ENCODE measurements at places on chromosomes 2 and 18. TPM values are rescaled to one million over a fixed set of nuclear protein-coding genes. Genes with fewer than 3 reads are reported as not detected.

The GALNT1 gene
- total RNA-seq = 28.3 TPM

The AMER3 gene
- total RNA-seq = not detected

The MAB21L4 gene
- not detected for total RNA-seq

The CRYGB gene
- total RNA-seq = not detected

The TBR1 gene
- not detected for total RNA-seq

The AGXT gene
- not detected for total RNA-seq

The DTNA gene
- not detected for total RNA-seq

The KCNJ13 gene
- total RNA-seq = not detected

DNA sequence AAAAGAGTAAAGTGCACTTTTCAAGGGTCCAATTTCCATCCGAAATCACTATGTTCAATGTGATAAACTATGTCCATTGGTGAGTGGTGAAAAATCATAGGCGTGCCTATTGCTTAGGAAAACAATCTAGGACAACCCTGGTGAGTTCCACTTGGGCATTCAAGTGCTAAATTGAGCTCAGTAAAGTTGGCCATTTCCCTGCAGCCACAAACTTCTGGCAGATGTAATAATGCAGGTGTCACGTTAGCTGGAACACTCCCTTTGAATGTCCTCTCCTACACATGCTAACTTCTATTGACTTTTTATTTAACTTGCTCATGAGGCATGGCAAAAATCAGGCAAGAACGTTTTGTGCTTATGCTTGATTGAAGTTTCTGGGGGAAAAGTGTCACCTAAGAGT lies 67.1 kb downstream of the CPS1 start:
- no peaks in the 10 kb centered on the region for H3K4me1 ChIP-seq

- H3K4me3 ChIP-seq = no peak overlapping the region
- no peak for DNase-seq
- no peaks in the 10 kb centered on the region for H3K4me1 ChIP-seq
- H3K27me3 ChIP-seq = peaks cover 29% of the 10 kb centered on the region
Observed at GRCh38 chr2:198297350-198297749, 493.0 kb downstream of the PLCL1 start.

DNA sequence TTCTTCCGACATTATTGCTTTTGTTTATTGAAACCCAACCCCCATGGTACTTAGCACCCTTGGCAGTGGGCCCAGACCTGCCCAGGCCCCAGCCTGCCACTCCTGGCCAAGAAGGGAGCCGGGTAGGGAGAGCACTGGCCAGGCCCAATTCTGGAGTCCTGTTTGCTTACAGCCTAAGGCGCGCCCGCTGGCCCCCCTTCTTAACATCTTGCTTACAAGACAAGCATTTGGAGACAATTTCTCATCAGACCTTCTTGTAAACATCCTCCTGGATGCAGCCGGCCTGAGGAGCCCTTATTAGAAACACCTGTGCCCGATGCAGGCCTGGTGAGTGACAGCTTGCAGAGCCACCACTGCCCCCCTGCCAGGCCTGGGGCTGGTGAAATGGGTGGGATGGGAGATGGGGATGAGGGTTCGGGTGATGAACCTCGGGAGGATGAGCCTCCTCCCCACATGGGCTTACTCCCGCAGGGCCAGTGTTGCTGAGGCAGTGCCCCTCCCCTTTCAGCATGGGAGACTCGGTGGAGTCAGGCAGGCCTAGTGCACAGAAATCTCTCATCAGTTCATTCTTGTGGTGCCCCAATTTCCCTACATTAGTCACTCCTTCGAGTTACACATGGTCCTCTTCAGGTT lies 217.5 kb downstream of the CYP26B1 start:
- DNase-seq = no peak
- H3K27ac ChIP-seq = no peak overlapping the region
- H3K27me3 ChIP-seq = peaks cover 12% of the 10 kb centered on the region
- no peak overlapping the region for H3K4me3 ChIP-seq
- peaks cover 2% of the 10 kb centered on the region for H3K36me3 ChIP-seq

GRCh38 chr2:226673314-226673723 lies 126.3 kb downstream of the IRS1 start:
- no peaks in the 10 kb centered on the region for H3K36me3 ChIP-seq
- H3K27me3 ChIP-seq = peaks cover 47% of the 10 kb centered on the region
- peaks cover 9% of the 10 kb centered on the region for H3K4me1 ChIP-seq
- H3K4me3 ChIP-seq = no peak overlapping the region
- DNase-seq = no peak

DNA sequence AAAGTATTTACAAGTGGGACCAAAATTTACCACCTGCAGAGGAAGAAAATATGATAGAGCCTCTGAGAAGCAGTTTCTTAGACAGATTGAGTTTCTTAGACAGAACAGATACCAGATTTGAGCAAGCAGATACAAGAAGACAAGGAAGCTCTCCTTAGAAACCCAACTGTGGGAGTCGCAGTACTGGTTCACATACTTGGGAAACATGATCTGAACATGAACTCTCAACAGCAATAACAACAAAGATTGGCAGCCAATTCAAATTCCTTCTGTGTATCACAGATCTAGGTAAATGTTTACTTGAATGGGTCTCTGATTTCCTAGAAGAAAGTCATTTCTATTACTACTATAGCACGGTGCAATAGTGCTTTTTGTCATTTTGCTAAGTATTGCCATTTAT lies 82.1 kb downstream of the OLA1 start:
- H3K27me3 ChIP-seq = no peaks in the 10 kb centered on the region
- H3K36me3 ChIP-seq = peaks cover 5% of the 10 kb centered on the region
- DNase-seq = no peak
- H3K4me1 ChIP-seq = peaks cover 8% of the 10 kb centered on the region

- DNase-seq = no peak
- H3K27me3 ChIP-seq = peaks cover 15% of the 10 kb centered on the region
- no peaks in the 10 kb centered on the region for H3K4me1 ChIP-seq
- H3K27ac ChIP-seq = no peak overlapping the region
- H3K4me3 ChIP-seq = no peak overlapping the region
Observed at GRCh38 chr2:71786291-71787107, 333.1 kb downstream of the DYSF start.

GRCh38 chr18:35861367-35862118 lies 110.9 kb upstream of the RMP24 start:
- no peak for DNase-seq
- no peak overlapping the region for H3K4me3 ChIP-seq
- H3K27ac ChIP-seq = no peak overlapping the region

- no peak for DNase-seq
- no peak overlapping the region for H3K4me3 ChIP-seq
- H3K27me3 ChIP-seq = no peaks in the 10 kb centered on the region
- H3K4me1 ChIP-seq = no peaks in the 10 kb centered on the region
- no peaks in the 10 kb centered on the region for H3K36me3 ChIP-seq
Observed at GRCh38 chr18:30748541-30748940, 294.0 kb downstream of the DSC3 start.

GRCh38 chr18:34773961-34774766 lies 64.1 kb downstream of the DTNA start:
- H3K36me3 ChIP-seq = no peaks in the 10 kb centered on the region
- H3K27me3 ChIP-seq = peaks cover 38% of the 10 kb centered on the region
- no peak overlapping the region for H3K4me3 ChIP-seq
- no peak overlapping the region for H3K27ac ChIP-seq
- no peaks in the 10 kb centered on the region for H3K4me1 ChIP-seq

Data from T-helper 17 cell (primary cell).